ENCODE measurements at places on chromosomes 5 and 9.

GRCh38 chr5:176994460-176995121, 12.0 kb downstream of the UIMC1 start:
- DNase-seq = no peak

GRCh38 chr9:22169727-22170503, 160.8 kb upstream of the CDKN2B start:
- DNase-seq = no peak

GRCh38 chr5:142959683-142960657, 189.8 kb downstream of the ARHGAP26 start:
- no peak for DNase-seq

DNA sequence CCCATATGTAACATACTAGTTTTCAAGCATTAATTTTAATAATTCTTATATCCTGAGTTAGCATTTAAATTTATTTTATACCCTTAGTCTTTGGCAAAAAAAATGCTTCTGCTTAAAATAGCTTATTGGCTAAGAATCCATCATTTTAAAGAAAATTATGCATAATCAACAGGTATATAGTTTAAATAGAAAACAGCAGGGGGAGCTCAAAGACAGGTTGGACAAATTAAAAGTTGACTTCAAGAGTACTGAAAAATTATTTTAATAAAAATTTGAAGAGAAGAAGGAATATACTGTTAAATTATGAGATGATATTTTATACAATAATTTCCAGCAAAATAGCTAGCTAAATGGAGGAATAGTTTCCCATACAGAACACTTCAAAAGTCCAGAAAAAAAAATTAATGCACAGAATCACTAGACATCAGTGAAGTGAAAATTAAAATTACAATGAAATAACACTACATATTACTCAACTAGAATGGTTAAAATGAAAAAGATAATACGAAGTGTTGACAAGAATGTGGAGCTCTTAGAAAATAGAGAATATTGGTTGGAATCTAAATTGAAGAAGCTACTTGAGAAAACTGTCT, 387.1 kb downstream of the PDE4D start:
- no peak for DNase-seq

DNA sequence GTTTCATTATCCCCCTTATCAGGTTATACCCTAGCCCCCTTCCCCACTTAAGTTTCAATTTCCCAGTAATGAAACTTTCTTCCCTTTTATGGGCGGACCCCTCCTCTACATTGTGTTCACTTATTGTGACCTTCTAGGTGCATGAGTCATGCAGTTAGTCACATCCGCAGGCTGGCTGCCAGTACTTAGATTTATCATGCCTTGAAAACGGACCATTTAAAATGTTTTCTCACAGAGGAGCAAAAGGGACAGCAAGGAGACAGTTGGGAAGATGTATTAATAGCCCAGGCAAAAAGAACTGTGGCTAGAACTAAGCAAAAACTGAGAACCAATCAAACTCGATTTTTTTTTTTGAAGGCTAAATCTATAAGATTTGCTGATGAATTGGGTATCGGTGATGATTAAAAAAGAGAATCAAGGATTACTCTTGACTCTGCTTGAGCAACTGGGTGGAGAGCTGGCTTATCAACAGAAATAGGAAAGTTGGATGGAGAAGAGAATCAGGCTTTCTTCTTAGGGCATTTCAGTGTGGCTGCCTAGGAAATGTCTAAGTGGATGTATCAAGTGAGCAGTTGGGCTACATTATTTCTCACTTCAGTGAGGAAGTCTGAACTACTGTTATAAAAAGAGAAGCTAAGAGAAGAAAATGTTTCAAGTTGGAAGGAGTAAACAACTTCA, 615.0 kb downstream of the HINT1 start:
- no peak for DNase-seq

GRCh38 chr9:95623640-95624039, 106.9 kb upstream of the PTCH1 start:
- DNase-seq = no peak

DNA sequence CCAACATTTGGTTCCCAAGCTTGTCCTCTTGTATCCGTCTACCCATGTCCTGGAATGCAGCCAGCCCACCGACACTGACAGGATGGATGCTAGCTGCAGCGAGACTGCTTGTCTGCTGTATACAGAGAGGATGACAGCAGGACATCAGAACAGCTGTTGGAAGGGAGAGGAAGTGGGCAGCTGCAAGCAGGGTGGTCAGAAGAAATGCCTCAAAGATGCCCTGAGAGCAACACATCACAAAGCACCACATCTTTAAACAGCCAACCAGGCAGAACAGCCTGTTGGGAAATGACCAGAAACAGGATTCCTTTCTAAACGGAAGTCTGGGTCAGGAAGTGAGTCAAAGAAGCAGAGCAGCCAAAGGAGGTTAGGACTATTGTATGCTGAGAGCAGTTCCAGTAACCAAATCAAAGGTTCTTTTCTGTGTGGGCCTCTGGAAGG, 219.1 kb downstream of the NDUFS4 start:
- DNase-seq = no peak

GRCh38 chr5:176387384-176387925, 943 bp downstream of the NOP16 start:
- DNase-seq = no peak

DNA sequence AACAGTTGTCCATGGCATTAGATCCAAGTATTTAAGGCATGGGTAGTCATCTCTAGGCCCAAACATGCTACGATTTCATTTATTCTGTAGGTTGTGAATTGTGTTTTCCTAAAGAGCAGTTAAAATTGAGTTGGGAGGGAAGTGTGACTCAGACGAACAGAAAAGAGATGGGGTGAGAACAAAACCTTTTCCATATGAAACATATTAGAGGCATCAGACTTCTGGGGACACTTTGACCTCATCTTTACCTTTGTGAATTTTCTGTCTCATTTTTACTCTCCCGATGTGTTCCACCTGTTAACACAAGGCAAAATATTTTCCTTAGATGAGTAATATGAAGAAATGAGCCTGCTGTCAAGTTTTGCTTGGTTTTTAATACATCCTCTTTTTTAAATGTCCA, 181.3 kb downstream of the ESM1 start:
- DNase-seq = no peak

DNA sequence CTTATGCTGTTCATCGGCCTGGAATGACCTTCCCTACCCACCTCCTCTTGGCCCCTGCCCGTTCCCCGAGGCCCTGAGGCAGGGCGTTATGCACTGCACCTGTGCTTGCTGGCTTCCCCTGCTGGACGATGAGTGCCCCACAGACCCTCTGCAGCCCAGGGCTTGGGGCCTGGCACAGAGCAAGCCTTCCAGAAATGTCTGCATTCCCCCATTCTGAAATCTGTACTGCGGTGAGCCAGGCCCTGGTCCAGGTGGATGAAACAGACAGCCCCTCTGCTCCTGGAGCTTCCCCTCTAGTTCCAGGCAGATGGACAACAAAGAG, 35.0 kb downstream of the UNC5A start:
- no peak for DNase-seq

DNA sequence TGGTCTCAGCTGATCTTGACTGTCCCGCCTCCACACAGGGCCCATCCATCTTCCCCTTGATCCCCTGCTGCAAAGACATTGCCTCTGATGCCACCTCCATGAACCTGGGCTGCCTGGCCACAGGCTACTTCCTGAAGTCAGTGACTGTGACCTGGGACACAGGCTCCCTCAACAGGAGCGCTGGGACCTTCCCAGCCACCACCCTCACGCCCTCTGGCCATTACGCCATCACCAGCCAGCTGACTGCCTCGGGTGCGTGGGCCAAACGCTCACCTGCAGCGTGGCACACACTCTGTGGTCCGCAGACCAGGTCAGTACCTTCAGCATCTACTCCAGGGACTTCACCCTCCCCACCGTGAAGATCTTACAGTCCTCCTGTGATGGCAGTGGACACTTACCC, 71.9 kb downstream of the INSL6 start:
- DNase-seq = no peak

DNA sequence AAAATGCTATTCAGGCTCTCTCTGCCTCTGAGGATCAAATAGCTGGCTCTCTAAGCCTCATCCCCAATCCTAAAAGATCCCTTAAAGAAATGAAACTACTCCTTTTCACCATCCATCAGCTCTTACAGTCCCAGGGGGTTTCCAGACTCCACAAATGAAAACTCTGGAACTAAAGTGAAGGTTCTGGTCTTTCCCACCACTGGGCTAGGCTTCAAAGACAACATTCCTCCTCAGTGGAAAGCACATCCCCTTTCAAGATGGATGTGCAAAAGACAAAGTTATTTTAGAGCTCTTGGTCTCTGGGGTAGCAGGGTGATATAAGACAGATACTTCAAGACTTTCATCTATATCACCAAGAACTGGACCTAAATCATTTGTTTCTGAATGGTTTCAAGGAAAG, 106.9 kb downstream of the DCP2 start:
- no peak for DNase-seq

DNA sequence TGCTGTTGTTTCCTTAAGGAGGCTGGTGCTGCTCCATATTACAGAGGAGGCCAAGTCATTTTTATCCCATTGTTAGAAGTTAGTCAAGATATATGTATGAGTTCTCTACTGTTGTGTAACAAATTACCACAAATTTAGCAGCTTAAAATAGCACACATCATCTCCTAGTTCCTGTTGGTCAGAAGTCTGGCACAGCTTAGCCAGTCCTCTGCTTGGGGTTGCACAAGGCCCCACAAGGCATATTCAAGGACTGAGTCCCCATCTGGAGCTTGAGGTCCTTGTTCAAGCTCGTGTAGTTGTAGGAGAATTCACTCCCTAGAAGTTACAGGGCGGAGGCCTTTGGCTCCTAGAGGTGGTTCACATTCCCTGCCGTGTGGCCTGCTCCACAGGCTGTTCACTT, 14.7 kb downstream of the MTAP start:
- no peak for DNase-seq

GRCh38 chr9:124929464-124929863, 11.4 kb downstream of the GOLGA1 start:
- no peak for DNase-seq

DNA sequence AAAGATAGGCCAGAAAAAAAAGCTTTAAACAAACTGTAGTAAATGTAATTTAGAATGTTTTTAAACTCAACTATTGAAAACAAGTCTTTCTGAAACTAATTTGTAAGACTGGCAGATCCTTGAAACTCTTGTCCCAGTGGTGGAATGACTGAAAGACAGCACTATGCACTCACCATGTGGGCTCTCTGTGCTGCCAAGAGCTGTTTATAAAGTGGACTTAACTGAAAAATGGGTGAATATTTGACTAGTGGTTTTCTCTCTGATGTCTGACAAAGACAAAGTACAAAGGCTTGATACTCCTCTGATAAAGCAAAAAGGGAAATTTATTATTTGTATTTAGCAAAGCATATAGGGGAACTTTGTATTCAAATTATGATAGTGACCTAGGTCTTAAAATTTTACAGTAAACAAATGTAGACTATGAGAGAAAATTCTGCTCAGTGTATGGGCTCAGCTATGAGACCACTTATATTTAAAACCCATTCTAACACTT, 635.4 kb downstream of the NR2F1-AS1 start:
- no peak for DNase-seq

- no peak for DNase-seq
These were observed 454.3 kb downstream of the TLE1 start for GRCh38 chr9:81234924-81235610.

DNA sequence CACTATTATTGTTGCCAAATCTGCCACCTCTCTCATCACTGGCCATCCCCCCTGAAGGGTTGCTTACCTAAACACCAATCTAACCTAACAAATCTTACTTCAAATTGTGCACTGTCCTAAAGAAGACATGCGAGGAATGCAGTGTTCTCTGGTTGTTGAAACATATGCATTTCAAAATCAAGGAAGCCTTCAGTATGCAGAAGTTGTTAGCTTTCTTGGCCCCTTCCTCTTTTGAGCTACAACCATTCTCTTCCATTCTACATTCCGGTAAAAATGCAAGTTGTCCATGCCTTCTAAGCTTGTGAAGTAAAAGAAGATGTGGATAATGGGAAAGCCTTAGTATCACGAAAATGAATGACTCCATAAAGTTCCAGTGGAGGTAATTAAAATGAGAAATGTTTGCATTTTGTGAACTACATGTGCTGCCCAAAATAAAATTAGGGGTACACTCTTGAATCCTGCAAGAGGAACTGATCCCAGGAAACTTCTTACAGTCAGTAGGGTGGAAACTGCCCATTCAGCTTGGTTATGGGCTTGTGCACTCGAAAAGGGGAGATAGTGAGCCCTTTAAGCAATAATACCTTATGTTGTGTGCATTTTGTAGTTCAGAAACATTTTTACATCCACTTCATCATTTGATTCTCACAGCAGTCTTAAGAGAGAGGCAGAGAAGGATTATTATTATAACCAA, 77.6 kb upstream of the ADRB2 start:
- no peak for DNase-seq

- DNase-seq = no peak
These were observed 631.8 kb downstream of the GABRG2 start for GRCh38 chr5:162699361-162699760.

GRCh38 chr9:95004411-95005277, 278.1 kb downstream of the AOPEP start:
- no peak for DNase-seq

GRCh38 chr5:79109527-79110492, 1.8 kb upstream of the BHMT start:
- DNase-seq = no peak

DNA sequence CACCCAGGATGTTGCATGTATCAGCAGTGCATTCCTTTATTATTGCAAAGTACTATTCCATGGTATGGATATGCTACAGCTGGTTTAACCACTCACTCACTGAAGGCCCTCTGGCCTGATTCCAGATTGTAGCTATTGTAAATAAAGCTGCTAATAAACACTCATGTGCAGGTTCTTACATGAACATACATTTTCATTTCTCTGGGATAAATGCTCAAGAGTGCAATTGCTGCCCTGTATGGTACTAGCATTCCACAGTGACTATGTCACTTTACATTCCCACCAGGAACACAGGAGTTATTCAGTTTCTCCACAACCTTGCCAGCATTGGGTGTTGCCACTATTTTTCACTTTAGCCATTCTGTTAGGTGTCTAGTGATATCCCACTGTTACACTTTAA, 267.6 kb downstream of the SPOCK1 start:
- DNase-seq = no peak

DNA sequence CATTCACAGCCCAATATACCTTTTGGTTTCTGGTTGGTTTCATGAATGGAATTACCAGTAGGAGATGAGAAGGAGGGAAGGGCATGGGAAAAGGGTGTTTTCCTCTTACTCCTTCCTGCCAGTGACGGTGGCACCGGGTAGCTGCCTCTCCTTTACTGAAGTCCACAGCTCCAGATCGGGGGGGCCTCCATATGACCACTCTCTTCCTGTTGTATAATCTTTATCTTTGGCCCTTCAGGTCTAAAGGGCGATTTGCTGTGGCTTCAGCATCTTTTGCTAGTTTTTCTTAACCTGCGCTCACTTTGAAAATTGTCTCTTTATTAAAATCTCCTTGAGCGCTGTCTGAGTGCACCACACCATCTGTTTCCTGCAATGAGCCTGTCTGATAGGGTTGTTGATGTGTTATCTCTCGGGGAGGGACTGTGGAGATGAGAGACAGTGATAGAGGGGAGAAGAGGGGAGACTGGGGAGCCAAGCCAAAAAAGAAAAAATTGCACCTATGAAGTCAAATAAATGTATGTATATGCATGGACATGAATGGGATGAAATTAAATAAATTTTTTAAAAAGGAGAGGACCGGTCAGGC, 449.3 kb upstream of the KLF4 start:
- DNase-seq = no peak

GRCh38 chr9:115922444-115922843, 231.1 kb upstream of the PAPPA start:
- no peak for DNase-seq

GRCh38 chr9:911005-911404, 65.5 kb upstream of the DMRT3 start:
- DNase-seq = no peak

- DNase-seq = no peak
These were observed 653.8 kb upstream of the RIOK2 start for GRCh38 chr5:97836816-97837215.

All from stimulated activated CD8-positive, alpha-beta memory T cell treated with anti-CD3 and anti-CD28 coated beads, Interleukin-4, amount 100 ng/mL, for 1 hour (primary cell).